Occipital lobe (tissue), 3 donors: ENCODE measurements at places on chromosomes 12 and 14. TPM values are rescaled to one million over a fixed set of nuclear protein-coding genes. Genes with fewer than 3 reads are reported as not detected.

- DNase-seq: no peak
Observed at GRCh38 chr14:49460662-49461061, 125.5 kb downstream of the RPS29 start.

GRCh38 chr12:55703901-55704761 is 3.6 kb downstream of the ITGA7 start:
- DNase-seq: no peak

TBC1D30 gene
- 72.2 TPM for total RNA-seq

MMP17 gene
- 25.9 TPM for total RNA-seq

KIF5A gene
- 50.2 TPM for total RNA-seq
